Stimulated activated effector memory CD8-positive, alpha-beta T cell treated with anti-CD3 and anti-CD28 coated beads, Interleukin-12 subunit alpha, Interleukin-12 subunit beta, amount 100 ng/mL, for 72 hours (primary cell): ENCODE measurements at places on chromosomes 4 and X.

GRCh38 chr4:95045429-95045828 lies 287.7 kb downstream of the BMPR1B start:
- no peak for DNase-seq

GRCh38 chr4:181618896-181619295 lies 624.3 kb upstream of the TENM3 start:
- DNase-seq = no peak

DNA sequence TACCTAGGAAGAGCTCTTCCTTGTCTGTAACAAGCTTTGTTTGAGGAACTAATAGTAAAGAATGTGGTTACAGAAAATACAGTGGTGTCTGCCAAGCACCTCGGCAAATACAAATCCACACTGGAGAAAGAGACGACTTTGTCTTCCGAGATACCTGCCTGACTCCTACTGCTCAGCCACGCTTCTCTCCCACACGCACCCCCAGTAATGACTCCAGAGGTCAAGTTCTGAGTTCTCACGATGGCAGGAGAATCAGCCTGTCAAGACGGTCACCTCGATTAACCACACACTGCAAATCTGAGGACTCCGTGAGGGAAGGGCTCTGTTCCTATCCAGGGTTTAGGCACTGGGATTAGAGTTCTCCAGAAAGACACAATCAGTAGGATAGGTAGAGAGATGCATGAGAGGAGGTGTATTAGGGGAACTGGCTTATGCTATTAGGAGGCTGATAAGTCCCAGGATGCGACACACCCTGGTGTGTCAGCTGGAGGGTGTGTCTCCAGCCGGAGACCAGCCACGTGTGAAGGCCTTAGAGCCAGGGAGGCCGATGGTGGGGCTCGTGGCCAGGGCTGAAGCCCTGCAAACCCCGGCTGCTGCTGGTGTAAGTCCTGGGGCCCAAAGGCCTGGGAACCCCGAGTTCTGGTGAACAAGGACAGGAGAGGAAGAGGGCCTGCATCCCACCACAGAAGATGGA lies 8.4 kb upstream of the TRIML2 start:
- no peak for DNase-seq

DNA sequence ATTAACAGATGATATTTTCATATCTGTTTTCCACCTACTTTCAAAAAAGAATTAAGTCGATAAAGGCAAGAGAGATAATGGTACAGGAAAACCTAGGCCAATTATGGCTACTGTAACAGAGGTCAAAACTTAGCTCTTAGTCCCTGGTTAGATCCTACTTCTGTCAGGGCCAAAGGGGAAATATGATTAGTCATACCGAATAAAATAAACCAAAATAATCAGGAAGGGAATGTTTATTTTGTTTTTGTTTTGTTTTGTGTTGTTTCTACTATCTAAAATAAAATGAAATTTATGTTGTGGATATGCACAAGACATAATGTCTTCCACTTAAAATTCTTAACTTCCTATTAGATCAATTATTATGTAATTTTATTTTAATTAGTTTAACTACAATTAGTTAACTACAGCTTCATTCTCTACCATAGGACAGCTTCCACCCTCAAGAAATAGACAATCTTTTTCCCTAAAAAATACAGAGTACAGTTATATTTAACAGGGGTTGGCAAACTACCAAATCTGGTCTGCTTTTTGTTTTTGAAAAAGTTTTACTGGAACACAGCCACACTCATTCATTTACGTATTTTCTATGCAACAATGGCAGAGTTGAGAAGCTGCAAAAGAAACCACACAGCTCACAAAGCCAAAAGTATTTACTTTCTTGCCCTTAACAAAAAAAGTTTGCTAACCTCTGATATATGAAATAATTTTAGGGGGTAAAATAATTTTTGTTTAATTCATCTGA lies 25.4 kb downstream of the TMEM47 start:
- DNase-seq = no peak
